Fibroblast of pulmonary artery (primary cell): ENCODE measurements at places on chromosomes 13 and 19.

GRCh38 chr13:39512687-39513086, 90.3 kb downstream of the LHFPL6 start:
- DNase-seq = no peak

DNA sequence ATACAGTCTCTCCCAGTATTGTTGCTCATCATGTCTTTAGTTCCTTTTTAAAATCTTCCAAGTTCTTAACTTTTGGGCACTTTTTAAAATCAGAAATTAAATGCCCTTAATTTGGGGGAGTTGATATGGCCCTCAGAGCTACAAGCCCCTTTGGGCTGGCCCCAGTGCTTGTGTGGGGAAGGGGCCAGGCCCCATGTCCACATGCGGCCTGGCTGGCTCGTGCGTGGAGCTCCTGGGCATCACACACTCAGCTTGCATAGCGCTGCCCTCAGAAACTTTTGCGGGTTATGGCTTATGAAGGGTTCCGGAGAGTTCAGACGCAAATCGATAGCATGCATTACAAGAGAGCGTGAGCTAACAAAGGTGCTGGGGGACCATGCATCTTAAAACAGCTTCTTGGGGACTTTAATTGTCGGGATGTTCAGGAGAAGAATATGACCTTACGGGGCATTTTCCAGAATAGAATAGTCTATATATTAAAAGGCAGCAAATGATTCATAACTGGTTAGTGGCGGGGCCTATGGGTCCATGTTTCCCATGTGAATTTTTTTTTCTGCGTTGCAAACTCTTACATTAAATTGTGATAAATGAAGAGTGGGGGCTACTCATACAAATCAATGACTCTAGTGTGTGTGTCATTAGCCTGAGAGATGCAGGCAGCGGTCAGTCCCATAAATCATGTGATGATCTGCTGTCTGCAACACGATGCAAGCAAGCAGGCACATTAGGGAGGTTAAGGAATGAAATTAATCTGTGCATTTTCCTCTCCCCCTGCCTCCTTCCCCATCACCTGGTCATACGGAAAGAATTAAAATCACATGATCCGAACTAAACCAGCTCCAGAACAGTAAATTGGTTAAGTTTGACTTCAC, 185.8 kb upstream of the TSHZ3 start:
- DNase-seq = no peak

DNA sequence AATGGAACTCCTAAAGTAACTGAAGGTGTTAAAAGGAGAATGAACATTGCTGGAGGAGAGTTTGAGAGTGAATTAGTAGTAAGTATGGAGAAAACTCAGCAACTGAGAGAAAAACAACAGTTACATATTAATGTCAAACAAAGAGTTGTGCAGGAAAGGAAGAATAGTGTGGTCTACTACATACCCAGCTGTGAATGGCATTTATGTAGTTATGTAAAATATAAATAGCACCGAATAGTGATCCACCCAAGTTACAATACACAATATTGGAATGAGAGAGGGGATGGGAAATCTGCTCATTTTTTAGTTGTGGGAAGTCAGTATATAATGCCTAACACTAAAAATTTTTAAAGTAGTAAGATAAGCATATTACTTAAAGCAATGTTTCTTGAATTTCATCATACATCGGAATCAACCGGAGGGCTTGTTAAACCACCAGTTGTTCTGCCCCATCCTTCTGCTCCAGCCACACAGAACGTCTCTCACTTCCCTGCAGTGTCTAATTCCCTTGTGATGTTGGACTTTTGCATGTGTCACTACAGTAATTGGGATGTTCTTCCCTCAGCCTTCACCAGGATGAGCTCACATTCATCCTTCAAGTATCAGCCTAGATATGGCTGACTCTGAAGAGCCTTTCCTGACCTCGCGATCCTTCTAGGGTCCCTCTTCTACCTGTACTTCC, 11.5 kb downstream of the CCDC70 start:
- no peak for DNase-seq

GRCh38 chr13:73451221-73452029, 392.6 kb downstream of the KLF5 start:
- no peak for DNase-seq

- DNase-seq = no peak
Measured at GRCh38 chr19:4052993-4053422, 13.7 kb downstream of the ZBTB7A start.

- DNase-seq = no peak
Measured at GRCh38 chr13:59679254-59679653, 484.5 kb downstream of the DIAPH3 start.

- no peak for DNase-seq
Measured at GRCh38 chr19:3868770-3869456, at the start of gene ZFR2. Gene ZFR2, minus strand, starts transcription at chr19:3869038. Its CDS starts 21 bp downstream, at chr19:3869017.
